Ascending aorta (tissue), 2 donors: ENCODE measurements at places on chromosomes 7 and 10. TPM values are rescaled to one million over a fixed set of nuclear protein-coding genes. Genes with fewer than 3 reads are reported as not detected.

DNA sequence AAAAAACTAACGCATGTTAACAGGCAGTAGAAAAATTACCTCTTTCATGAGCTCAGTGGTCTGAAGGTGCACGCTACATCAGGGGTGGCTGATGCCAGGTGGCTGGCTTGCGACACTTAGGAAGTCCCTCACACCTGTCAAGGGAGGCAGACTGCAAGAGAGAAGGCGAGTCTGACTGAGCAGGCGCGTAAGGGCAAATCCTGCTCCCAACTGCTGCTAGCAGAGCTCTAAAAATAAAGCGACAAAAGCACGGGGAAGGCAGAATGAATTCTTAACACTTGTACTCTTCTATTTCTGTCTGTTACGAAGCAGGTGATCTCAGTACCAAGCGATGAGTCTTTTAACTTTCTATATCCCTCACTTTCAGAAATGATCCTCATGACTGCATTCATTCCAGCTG, 33.1 kb downstream of the CACNA2D1 start:
- DNase-seq: no peak

DNA sequence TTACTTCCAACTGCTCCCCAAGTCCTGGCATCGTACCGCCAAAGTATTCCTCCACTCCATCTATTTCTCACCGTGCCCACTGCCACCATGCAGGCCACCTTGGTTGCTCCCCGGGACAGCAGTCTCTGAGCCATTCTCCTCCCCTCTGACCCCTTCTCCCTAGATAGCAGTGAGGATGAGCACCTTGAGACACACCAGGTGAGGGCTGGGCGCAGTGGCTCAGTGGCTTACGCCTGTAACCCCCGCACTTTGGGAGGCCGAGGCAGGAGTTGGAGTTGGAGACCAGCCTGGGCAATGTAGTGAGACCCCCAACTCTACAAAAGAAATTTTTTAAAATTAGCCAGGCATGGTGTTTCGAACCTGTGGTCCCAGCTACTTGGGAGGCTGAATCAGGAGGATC, 4.2 kb downstream of the SLC29A4 start:
- no peak for DNase-seq

GRCh38 chr10:72087392-72087968, 871 bp downstream of the SPOCK2 start:
- no peak for DNase-seq

- DNase-seq: peak; percentile 87
Measured at GRCh38 chr7:151436446-151437158, 3.3 kb downstream of the CRYGN start.

- DNase-seq: no peak
Measured at GRCh38 chr10:48549236-48549635, 55.6 kb downstream of the ARHGAP22 start.

DNA sequence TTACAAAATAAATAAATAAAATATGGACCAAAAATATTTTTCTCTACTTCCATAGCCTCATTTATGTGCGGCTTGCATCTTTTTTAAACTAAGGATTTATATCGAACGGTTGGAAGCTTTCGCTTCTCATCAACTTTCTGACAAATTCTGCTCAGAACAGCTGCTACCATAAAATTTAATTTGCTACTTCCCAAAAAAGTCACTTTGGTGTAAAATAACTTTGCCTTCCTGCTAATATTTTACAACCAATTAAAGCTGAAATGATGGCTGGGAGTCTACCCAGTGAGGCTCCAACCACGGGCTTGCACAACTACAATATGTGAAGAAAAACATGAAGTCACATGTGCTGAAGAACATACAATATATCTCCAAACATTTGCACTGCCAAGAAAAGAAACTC, 253.1 kb upstream of the NEBL start:
- no peak for DNase-seq

DNA sequence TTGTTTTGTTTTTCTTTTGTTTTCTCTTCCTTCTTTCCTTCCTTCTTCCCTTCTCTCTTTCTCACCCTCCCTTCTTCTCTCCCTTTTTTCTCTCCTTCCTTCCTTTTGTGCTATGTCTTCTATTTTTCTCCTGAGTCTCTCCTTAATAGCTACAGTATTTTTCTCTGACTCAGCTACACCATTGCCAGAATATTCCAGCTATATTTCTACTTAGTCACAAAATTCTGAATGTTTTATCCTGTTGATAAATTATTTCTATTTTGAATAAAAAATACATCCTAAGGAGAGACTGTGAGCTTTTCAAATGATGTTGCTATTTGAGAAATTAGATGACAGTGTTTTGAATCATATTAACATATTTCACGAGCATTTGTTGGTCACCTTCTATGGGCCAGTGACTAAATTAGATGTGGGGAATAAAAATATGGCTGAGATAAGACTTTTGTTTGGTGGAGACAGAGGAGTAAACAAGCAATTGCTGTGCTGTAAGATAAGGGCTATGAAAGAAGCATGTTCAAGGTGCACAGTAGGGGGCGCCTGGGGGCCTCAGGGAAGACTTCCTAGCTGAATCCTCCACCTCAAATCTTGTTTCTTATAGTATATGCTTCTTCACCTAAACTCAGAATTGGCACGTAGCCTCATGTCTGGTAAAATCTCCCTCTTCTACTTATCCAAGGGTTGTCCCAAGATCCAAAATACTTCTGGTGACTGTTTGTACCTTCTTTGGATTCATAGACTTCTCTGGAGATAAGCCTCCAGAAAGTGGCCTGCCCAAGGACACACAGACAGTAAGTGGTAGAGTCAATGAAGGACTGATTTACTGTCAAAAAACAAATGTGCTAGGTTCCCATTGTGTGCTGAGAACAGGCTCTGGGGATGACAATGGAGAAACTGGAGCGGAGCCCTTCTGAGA, 115.5 kb upstream of the CREB5 start:
- DNase-seq: no peak

- DNase-seq: no peak
Measured at GRCh38 chr7:44764081-44764480, 15.4 kb downstream of the ZMIZ2 start.

DNA sequence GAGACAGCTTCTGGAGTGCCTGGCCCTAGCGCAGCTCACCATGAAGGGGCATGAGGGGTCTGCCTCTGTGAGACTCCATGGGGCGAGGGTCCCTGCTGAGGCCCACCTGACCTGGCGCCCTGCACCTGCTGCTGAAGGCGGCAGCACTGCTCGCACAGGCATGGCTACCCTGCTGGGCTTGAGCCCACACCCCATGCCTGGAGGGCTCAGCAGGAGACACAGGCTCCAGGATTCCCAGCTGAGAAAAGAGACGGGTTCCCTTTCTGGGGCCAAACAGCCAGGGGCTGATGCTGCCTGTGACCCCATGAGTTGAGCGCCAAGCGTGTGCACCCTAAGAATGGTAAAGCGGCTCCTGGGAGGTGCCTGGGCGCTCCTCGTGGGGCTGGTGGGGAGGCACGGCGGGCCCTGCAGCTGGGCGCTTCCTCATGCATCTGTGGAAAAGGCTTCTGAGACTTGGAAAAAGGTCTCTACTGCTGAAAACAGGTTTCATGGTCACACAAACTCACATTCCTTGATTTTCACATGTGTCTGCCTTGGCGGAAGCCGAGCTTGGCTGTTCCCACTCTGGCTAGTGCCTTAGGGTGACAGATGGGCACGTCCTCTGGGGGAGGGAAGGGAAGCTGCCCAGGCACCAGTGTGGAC, 233.4 kb downstream of the ZMYND11 start:
- no peak for DNase-seq

GRCh38 chr7:142357953-142358520, 100.2 kb upstream of the PRSS58 start:
- no peak for DNase-seq

- no peak for DNase-seq
Measured at GRCh38 chr7:87435546-87435945, 39.9 kb downstream of the ABCB4 start.

GRCh38 chr10:14581553-14582321, 193.0 kb downstream of the FAM107B start:
- no peak for DNase-seq

DNA sequence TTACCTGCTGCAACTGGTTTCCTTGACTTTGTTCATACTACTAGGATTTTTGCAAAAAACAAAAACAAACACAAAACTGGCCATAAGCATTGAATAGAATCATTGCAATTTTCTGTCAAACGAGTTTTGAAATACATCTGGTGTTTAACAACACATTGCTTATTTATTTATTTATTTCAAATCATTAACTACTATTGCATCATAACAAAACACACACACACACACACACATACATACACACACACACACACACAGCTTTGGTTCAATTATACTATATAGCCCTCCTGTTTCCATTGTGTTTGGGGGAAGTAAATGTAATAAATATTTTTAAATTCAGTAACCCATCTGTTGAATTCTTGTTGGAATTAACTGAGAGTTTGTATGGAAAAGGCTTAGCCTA, 43.8 kb downstream of the NRG3 start:
- no peak for DNase-seq

- peak; percentile 79 for DNase-seq
Measured at GRCh38 chr10:124917428-124918190, 24.3 kb upstream of the ZRANB1 start.

Gene CLRN3
- not detected for total RNA-seq

Gene FRMPD2
- not detected for total RNA-seq

Gene TMEM213
- total RNA-seq: not detected

Gene TMEM209
- 5.3 TPM for total RNA-seq

Gene GNAT3
- not detected for total RNA-seq

Gene OPN4
- total RNA-seq: not detected

Gene ATOH7
- not detected for total RNA-seq
